ENCODE measurements at places on chromosomes 13 and 19. TPM values are rescaled to one million over a fixed set of nuclear protein-coding genes. Genes with fewer than 3 reads are reported as not detected.

DNA sequence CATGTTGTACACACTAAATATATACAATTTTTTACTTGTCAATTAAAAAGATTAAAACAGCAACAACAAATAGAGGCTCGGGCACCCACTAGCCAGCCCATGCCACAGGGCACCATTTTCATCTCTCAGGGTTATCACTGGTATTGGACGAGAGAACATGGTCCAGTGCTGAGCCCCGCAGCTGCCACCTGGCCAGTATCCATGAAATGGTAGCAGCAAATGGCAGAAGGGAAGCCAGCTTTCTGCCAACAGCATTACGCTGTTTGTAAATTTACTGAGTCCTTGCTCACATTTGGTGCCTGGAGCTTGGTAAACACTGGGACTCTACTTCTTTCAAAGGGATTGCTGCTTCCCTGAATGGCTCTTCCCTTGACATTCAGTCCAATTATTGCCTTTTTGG lies 87.9 kb upstream of the WASF3 start:
- no peaks in the 10 kb centered on the region for H3K4me1 ChIP-seq
- no peaks in the 10 kb centered on the region for H3K36me3 ChIP-seq
- H3K27me3 ChIP-seq: peaks cover 3% of the 10 kb centered on the region
- H3K4me3 ChIP-seq: no peak overlapping the region

DNA sequence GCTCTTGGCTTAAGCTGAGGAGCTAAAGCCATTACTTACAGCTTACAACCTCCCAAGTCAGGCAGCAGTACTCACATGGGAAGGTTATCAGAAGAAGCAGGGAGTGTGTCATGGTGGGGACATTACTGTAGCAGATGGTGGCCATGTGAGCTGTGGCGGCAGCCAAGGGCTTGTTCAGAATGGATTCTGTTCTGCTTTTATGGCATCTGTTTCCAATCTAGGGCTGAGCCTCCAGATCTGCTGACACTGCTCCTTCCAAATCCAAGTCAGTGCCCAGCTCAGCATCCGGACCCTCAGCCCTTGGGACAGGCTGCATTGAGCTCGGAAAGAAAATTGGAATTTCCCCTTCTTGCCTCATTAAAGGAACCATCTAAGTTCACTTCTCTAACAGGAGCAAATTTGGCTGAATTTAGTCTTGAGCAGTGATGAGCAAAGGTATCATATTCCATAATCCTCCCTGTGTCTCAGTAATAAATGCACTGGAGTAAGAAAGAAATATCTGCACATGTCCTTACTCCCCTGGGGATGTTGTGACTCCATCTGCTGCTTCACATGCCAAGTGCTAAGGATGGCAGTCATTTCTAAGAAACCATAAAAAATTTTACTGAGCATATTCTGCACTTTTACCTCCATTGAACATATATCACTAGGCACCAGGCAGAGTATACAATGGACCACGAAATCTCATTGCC lies 73.9 kb downstream of the KCTD12 start:
- peak overlapping the region; percentile 57 for H3K4me3 ChIP-seq
- peak overlapping the region; percentile 90 for H3K27ac ChIP-seq
- peaks cover 14% of the 10 kb centered on the region for H3K4me1 ChIP-seq
- peak; percentile 28 for DNase-seq
- peaks cover 11% of the 10 kb centered on the region for H3K36me3 ChIP-seq

DNA sequence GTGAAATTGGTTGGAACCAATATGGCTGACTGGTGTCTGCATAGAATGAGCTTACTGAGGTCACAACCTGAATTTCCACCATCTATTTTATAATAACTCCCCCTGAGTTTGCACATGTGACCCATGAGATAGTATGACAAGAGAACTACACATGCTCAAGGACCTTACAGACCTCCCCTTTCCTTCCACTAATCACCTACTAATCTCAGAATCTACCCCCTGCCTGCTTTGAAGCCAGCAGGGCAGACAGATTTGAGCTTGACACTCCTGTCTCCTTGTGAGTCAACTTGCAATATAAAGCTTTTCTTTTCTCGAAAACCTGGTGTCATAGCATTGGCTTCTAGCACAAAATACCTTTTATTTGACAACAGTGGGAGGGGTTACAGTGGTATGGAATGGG lies 248.4 kb downstream of the RFC3 start:
- no peak overlapping the region for H3K4me3 ChIP-seq
- H3K27ac ChIP-seq: no peak overlapping the region
- peaks cover 2% of the 10 kb centered on the region for H3K4me1 ChIP-seq
- no peak for DNase-seq
- H3K27me3 ChIP-seq: no peaks in the 10 kb centered on the region

DNA sequence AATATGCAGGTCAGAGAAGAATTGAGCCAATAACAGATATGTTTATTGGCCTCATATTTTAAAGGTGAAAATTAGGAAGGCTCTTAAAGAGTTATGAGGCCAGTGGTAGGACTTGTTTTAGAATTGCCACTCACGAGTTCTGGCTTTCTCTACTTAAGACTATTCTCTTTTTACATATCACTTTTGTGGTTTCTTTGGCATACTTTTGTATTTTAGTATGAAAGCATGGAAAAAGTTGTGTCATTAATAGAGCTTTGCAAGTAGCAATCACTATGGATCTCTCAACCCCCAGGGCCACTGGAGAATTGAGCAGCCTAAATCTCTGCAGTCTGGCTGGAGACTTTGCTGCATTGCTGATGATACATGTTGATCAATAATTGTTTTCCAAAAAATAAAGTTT lies 64.6 kb upstream of the SOX21 start:
- no peak overlapping the region for H3K4me3 ChIP-seq
- H3K27ac ChIP-seq: no peak overlapping the region

DNA sequence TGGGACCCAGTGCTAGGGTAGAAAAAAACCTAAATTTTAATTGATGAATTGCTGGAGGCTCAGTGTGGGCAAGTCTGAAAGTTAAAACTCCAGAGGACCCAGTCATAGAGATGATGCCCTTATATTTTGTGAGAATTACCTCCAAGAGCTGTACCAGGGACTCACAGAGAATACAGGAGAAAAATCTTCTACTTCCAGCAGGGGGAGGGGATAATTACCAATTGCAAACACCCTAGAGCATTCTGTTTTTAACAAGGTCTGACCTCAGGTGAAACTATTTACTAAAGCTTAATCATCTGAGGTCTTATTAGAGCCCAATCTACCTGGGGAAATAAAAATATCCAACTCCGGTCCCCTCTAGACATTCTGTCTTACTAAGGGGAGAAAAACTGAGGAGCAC lies 994.7 kb upstream of the MIR17HG start:
- no peak for DNase-seq
- H3K4me3 ChIP-seq: no peak overlapping the region
- H3K36me3 ChIP-seq: no peaks in the 10 kb centered on the region
- no peaks in the 10 kb centered on the region for H3K27me3 ChIP-seq
- no peaks in the 10 kb centered on the region for H3K4me1 ChIP-seq

NHLRC3 gene
- 16.2 TPM for total RNA-seq

LILRB4 gene
- 0.44 TPM for total RNA-seq

ADGRE1 gene
- total RNA-seq: not detected

Data from glutamatergic neuron (in vitro differentiated cells).